ENCODE measurements at places on chromosomes 3 and 15. TPM values are rescaled to one million over a fixed set of nuclear protein-coding genes. Genes with fewer than 3 reads are reported as not detected.

The SAMMSON gene
- total RNA-seq, result 0.62 TPM

DNA sequence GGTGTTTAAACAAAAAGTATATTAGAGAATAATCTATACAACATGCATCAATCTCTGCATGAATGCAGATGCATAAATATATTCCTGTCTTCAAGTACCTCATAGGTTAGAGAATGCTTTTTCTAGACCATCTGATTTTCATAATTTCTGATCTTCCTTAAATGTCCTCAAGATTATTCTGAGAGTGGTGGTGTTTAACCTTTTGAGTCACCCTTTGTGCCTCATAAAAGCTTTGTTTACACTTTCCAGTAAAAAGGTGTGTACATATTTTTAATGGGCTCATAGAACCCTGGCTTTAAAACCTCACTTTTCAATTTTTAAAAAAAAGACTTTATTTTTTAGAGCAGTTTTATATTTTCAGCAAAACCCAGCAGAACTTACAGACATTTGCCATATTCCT, 41.0 kb upstream of the ABHD10 start:
- DNase-seq, result no peak

- no peak for DNase-seq
These were observed 17.4 kb downstream of the FAN1 start for GRCh38 chr15:30921106-30921505.

The CPNE9 gene
- total RNA-seq, result not detected

GRCh38 chr3:138460536-138461205, 26.3 kb downstream of the ESYT3 start:
- DNase-seq, result no peak

- no peak for DNase-seq
These were observed 591.6 kb upstream of the AGTR1 start for GRCh38 chr3:148106062-148106461.

The CHDH gene
- total RNA-seq, result 9.1 TPM

DNA sequence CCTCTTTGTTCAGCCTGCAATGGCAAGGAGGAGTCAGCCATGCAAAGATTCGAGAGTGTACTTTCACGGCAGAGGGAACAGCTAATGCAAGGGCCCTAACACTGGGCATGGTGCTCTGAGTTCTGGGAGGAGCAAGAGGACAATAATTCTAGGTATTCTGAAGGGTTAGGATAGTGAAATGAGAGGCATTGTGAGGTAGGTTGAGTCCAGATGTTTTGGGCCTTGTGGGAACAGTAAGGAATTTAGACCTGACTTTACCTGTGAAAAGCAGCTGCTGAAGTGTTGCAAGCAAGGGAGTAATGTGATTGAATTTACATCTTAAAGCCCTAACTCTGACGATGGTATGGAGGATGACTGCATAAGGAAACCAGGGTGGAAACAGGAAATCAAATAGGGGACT, 211.6 kb downstream of the CNTN3 start:
- DNase-seq, result no peak

- no peak for DNase-seq
These were observed 3.3 kb upstream of the CNTN3 start for GRCh38 chr3:74617776-74618175.

- DNase-seq, result no peak
These were observed 232.6 kb downstream of the ABHD5 start for GRCh38 chr3:43923104-43923882.

The KCNAB1 gene
- total RNA-seq, result 12.8 TPM

The ZNF609 gene
- total RNA-seq, result 38.9 TPM

GRCh38 chr3:169337500-169338078, 325.9 kb downstream of the MECOM start:
- no peak for DNase-seq

DNA sequence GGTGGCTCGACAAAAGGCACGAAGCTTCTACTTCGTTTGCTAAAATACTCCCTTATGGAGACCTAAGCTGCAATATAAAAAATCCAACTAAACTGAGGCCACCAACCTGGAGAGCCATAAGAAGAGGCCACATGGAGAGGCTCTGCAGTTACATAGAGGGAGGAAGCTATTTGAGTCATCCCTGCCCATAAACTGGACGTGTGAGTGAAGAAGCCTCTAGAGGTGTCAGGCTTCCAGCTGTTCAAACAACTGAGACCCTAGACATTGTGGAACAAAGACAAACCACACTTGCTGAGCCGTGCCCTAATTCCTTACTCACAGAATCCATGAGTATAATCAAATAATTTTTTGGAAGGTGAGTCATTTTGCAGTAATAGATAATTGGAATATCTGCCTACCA, 50.2 kb upstream of the GMNC start:
- no peak for DNase-seq

The PEX11A gene
- 2.3 TPM for total RNA-seq

The MASP1 gene
- total RNA-seq, result 25.3 TPM

- peak; percentile 86 for DNase-seq
These were observed 19.0 kb downstream of the SYNM start for GRCh38 chr15:99123713-99124451.

- no peak for DNase-seq
These were observed 628.2 kb upstream of the CFAP20DC start for GRCh38 chr3:59677747-59678702.

The SYNPR gene
- not detected for total RNA-seq

The KAT2B gene
- 48.8 TPM for total RNA-seq

DNA sequence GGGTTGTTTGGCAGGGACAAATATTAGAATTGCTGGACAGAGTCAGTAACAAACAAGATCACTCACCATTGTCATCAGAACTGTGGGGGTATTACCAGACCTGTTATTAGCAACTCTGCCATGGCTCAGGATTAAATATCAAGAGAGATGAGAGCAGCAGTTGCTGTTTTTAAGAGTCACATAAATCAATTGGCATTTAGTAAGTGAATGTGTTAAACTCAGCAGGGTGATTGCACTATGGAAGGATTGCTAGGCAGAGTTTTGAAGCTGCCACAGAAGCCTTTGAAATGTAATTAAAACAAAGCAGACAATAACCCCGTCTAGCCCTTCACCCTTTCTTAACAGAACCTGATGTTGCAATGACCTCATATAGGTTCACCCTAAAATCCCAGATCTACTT, 238.8 kb downstream of the GAP43 start:
- no peak for DNase-seq

The CDHR4 gene
- not detected for total RNA-seq

The TEX55 gene
- total RNA-seq, result not detected

- no peak for DNase-seq
These were observed 5.1 kb upstream of the PPP4R2 start for GRCh38 chr3:72991522-72991921.

DNA sequence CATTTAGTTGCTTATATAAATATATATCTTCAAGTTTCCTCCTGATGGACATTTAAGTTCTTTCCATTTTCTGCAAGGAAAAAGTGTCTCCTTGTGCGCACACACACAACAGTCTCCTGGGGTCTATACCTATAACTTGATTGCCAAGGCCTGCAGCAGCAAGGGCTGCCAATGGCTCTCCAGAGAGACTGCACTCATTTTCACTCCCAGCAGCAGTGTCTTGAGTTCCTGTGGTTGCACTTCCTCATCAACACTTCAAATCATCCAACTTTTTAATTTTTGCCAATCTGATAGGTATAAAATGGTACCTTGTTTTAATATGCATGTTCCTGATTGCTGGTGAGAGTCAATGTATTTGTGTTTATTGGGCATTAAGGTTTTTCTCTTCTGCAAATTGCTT, 23.1 kb downstream of the TNFAIP8L3 start:
- DNase-seq, result no peak

DNA sequence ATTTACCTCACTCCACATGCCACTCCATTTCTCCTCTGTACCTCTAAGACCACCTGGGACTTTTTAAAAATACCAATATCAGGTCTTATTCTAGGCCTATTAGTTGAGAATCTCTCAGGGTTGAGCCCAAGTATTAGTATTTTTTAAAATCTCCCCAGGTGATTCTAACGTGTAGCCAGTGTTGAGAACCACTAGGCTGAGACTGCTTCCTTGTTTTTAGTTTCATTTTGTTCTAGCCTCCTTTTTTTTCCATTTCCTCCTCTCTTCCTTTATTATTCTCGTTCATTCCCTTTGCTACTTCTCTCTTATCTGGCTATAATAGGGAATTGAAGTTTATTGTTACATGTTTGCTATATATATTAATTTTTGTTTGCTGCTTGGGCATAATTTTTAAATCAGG, 217.8 kb upstream of the CD96 start:
- DNase-seq, result no peak

DNA sequence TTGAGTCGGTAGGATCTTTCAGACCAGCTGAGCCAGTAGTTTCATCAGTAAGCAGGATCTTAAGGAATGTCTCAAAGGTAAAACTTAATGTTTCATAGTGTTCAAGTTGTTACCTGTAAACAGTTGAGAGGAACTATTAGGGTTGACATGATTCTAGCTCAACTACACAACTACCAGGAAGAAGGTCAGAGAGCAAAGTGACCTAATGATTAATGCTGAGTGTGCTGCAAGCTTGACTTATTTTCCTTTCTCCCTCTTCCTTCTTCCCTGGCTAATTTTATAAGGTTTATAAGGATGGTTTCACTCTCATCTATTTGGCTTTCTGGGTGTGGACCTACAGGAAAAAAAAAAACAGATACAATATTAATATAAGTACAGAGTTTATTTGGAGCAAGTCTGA, 30.2 kb upstream of the LHFPL4 start:
- DNase-seq, result no peak

DNA sequence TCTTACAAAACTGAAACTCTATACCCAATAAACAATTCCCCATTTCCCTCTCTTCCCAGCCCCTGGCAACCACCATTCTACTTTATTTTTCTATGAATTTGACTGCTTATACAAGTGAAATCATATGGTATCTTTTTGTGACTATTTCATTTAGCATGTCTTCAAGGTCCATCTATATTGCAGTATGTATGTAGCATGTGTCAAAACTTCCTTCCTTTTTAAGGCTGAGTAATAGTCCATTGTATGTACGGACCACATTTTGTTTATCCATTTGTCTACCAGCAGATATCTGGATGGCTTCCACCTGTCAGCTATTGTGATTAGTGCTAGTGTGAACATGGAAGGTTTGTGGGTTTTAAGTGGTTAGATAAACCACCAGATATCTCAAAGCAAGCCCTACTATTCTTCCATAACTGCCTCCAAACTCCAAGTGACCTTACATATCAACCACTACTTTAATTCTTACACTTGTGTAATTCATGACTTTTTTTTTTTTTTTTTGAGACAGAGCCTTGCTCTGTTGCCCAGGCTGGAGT, 134.7 kb downstream of the TMCC1 start:
- DNase-seq, result no peak

The CCDC33 gene
- 2.8 TPM for total RNA-seq

DNA sequence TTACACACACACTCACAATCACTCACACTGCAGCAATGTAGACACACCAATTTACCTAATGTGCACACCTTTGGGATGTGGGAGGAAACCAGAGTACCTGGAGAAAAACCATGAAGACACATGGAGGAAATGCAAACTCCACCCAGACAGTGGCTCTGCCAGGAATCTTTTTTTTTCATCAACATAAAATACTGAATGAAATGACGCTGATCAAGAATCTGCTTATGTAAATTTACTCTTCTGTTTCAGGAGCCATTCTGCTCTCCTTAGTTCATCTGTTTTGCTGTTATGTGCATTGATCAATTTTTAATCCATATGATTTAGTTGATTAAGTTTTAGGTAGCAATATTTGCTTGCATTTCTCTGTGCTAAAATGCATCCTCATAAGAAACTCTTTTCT, 414.2 kb upstream of the CCDC54 start:
- no peak for DNase-seq

The HESX1 gene
- not detected for total RNA-seq

The KLHL40 gene
- total RNA-seq, result not detected

The SERPINI2 gene
- 1.4 TPM for total RNA-seq

DNA sequence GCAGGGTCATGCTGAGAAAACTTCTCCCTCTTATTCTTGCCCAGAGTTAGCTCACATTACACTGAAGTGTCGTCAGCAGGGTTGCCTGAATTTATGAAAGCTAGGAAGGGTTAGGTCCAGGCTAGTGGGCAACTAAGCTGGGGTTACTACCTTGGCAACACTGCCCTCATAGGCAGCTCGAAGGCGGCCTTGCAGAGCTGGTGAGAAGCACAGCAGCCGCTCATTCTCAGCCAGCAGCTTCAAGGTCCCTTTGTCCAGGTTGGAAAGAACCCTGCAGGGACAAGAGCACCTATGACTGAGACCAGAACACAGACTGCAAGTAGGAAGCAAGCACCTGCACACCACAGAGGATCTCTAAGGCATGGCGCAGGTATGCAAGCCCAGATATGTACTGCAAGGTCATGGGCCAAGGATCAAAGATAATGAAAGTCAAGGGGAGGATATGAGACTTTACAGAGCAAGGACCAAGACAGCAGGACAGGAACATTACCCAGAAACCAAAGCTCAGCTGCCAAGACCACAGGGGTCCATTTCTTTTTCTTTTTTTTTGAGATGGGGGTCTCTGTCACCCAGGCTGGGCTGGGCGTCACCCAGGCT, 2.8 kb downstream of the CDAN1 start:
- DNase-seq, result no peak

The GOLGA8S gene
- not detected for total RNA-seq

DNA sequence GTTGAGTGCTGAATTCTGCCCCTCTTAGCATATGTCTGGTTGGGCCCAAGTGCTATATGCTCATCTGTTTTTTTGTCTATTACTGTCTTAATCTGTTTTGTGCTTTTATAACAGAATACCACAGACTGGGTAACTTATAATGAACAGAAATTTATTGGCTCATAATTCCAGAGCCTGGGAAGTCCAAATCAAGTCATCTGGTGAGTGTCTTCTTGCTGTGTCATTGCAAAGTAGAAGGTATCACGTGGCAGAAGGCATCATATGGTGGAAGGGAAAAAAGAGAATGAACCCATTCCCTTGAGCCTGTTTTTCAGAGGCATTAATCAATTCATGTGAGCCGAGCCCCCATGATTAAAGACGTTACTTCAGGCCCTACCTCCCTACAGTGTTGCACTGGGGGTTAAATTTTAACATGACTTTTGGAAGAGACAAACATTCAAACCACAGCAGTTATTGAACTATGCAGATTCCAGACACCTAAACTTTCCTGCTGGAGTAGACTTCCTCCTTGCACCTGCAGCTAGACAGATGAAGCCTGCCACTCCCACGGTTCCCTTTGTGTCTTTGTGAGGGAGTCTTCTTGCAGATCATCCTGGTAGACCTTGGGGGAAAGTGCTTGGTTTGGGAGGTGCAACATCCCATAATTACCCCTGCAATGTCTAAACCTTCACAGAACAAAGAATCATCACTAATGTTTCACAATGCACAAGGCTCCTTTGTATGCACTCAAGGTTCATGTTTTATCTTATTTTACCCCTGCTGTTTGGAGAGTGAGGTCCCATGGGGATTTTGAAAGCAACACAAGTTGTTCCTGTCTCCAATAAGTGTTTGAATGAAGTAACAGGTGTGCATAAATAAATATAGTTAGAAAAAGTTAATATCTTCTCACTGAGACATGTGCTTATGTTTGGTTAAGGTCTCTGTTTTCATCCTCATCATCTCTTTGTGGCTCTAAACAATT, 64.7 kb upstream of the XCR1 start:
- DNase-seq, result no peak

Data from uterus (tissue), 4 donors.